ENCODE measurements at places on chromosomes 1 and 21. TPM values are rescaled to one million over a fixed set of nuclear protein-coding genes. Genes with fewer than 3 reads are reported as not detected.

- DNase-seq: peak; percentile 84
Measured at GRCh38 chr1:40143891-40144575, 17.2 kb upstream of the RLF start.

GRCh38 chr1:7151978-7152377 is 366.7 kb downstream of the CAMTA1 start:
- no peak for DNase-seq

DNA sequence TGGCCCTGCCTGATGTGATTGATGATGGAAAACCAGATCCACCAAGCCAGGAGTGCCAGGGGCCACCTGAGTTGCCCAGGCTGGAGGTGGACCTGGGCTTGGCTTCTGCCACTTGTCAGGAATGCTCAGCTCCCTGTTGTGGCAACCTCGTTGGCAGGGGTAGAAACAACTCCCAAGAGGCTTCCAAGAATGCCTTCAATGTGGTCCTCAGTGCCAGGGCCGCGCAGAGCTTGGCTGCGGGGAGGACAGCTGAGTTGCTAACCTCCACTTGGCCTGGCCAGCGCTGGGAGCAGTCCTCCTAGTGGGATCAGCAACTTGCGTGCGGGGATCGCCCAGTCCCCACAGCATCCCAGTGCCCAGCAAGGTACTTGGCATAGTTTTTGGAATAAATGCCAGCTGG is 9.0 kb downstream of the MYOM3 start:
- no peak for DNase-seq

DNA sequence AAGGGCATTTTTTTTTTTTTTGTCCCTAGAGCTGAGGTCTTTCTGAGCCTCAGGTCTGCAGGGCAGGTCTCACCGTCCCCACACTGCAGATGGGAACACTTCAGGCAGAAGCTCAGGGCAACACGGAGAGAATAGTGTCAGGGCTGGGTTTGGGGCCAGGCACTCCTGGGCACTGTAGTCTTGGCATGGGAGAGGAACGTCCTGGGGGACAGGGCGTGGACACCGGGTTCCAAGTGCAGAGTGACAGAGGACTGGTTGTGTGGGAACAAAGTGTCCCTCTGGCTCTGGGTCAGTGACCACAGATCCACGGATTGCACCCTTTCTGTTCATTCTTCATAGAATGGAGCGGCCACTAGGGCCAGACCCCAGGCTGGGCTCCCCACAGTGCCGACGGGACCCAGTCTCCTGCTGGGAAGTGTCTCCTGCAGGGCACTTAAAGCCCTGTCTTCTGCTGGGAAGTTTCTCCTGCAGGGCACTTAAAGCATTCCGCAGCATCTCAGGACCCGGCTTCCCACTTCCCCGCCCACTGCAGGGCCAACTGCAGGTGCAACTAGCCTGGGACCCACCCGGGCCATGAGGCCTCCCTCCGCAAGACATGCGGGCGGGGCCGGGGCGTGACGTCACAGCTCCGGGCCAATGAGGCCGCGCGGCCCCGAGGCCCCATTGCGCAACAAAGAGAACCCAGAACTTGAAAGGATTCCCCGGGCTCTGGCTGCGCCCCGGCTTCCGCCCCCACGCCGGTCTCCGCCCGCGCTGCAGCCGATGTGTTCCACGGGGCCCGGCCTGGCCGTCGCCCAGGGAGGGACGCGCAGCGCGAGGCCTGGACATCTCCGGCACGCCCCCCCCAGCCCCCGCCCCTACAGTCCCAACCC is 1.2 kb downstream of the GPR153 start:
- DNase-seq: peak; percentile 87

DNA sequence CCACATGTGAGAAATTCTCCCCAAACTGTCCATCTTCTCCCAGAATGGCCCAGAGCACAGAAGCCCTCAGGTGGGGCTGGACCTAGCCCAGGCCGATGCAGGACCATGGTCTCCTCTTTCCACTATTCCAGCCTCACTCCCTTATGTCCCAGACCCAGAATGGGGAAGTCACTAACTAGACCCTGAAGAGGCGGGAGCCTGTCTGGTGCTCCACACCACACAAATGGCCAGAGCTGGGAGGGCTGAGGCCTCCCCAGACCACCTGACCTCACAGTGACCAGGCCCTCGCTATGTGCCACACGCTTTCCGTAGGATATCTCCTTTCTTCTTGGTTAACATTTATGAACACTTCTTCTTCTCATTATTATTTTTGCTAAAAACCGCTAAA is 54.9 kb upstream of the EDN2 start:
- no peak for DNase-seq

DNA sequence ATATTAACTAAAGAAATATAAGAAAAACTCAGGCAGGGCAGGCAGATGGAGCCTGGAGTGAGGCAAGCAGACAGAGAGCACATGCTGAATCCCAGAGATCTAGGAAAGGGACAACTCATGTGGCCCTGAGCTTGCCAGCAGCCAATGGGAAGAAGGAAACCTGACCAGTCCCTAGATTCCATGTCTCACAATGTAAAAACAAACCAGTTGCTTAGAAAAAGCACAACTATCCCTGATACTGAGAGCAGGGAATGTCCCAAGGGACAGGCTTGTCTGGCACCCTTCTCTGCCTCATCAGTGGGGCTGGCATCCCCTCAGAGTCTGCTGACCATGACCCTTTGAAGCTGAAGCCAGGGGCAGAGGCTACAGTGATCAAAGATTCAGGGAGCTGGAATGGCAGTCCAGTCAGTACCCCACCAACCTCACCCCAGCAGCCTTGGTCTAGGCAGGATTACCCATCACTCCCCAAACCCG is 27.8 kb downstream of the HSPG2 start:
- DNase-seq: no peak

GRCh38 chr1:203839081-203839480 is 22.3 kb upstream of the SNRPE start:
- DNase-seq: peak; percentile 65

DNA sequence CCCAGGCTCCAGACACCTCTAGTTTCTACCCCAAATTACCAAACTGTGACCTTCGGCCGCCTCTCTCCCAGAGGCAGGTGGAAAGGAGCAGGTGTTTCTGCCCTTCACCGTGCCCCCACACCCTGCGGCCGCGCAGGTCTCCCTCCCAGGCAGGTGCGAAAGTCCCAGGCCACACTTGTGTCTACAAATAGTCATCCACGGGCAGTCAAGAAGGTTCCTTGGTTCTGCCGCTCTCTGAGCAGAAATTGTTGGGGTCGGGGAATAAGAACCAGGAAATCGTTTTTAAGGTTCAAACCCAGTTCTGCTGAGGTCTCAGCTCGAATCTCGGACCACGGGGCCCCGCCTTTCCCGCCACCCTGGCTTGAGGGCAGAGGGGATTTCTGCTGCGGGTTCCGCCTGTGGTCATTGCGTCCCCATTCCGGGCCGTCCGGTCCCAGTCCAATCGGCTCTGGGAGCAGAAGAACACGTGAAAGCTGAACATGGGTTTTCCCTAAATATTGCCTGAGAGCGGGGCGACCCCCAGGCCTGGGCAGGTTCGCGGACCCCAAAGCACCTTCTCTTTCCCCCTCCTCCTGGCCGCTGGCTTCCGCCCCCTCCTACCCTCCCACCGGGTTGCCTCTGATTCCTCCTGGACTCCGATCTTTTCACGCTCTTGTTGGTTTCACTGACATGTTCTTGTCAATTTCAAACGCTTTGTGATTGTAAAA is 1.2 kb upstream of the ATF3 start:
- DNase-seq: no peak

- peak; percentile 77 for DNase-seq
Measured at GRCh38 chr21:33801424-33802405, 113.9 kb downstream of the ATP5PO start.

DNA sequence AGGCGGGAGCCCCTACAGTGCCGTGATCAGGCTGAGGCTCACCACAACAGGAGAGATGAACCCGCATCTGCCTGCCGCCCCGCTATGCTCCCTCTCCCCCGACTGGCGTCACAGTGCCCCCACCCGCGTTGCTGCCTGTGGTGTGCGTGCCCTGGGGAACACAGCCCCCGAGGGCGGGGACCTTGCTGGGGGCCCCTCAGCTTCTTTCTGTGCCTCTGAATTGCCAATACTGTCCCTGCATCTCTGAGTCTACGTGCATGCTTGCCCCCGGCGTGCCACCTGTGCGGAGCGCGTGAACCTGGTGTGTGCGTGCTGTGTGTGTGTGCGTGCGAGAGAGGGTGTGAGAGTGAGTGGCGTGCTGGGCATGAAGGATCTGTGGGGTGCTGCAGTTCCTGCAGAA is 10.3 kb downstream of the PARS2 start:
- no peak for DNase-seq

SUSD4 gene
- not detected for total RNA-seq

NEGR1 gene
- total RNA-seq: 10.6 TPM

BARHL2 gene
- 120 TPM for total RNA-seq

Measured in A673 (cell line).